ENCODE measurements at places on chromosomes 3 and 15.
A peak's percentile ranks its signal among the peaks of the same experiment; 100 is the strongest.

- DNase-seq, result no peak
Observed at GRCh38 chr3:49255718-49256511, 21.1 kb downstream of the C3orf62 start.

DNA sequence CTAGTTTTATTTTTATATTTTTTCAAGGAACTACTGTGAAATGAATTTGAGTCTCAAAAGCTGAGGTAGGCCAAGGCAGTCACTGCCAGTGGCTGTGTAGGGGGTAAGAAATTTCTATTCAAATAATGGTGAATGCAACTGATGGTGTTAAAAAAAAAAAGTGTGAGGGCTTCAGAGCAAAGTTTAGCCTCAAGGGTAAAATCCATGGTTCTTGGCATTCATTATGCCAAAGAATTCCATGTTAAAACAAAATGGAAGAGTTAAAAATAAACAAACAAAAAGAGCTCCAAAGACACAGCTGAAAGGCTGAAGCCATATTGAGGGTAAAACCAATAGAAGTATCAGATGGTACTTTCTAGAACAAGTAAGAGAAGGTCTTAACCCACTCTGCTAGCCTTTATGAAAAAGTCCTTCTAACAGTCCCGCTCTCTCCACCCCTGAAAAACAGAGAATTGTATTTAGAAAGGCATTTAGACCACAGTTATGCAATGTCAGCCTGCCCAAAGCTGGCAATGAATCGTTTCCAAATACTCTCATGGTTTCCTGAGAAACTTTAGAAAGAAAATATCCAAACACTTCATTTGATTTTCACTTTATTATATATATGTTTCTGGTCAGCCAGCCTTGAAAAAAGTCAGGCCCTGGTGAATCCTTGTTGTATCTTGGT, 158.4 kb upstream of the GMNC start:
- no peak for DNase-seq

DNA sequence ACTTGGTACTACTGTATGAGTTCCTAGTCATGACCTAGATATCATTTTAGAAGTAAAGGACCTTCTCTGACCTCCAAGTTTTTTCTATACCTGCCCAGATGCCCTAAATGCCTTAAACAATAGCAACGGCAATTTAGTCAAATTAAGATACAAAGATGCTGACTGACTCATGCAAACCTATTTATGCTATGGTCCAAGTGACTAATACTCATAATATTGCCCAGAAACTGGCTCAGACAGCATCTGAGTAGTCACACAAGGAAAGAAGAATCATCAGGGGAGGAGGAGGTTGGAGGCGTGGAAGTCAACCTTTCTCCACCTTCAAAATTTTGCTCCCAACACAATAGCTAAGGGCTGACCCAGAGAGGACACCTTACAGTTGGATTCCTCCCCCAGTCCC, 6.8 kb downstream of the FYCO1 start:
- no peak for DNase-seq

GRCh38 chr15:44788748-44789147, 52.4 kb downstream of the TRIM69 start:
- DNase-seq, result no peak

GRCh38 chr15:66359740-66360139, 3.3 kb upstream of the TIPIN start:
- no peak for DNase-seq

GRCh38 chr3:197216914-197217313, 81.5 kb downstream of the DLG1 start:
- no peak for DNase-seq

DNA sequence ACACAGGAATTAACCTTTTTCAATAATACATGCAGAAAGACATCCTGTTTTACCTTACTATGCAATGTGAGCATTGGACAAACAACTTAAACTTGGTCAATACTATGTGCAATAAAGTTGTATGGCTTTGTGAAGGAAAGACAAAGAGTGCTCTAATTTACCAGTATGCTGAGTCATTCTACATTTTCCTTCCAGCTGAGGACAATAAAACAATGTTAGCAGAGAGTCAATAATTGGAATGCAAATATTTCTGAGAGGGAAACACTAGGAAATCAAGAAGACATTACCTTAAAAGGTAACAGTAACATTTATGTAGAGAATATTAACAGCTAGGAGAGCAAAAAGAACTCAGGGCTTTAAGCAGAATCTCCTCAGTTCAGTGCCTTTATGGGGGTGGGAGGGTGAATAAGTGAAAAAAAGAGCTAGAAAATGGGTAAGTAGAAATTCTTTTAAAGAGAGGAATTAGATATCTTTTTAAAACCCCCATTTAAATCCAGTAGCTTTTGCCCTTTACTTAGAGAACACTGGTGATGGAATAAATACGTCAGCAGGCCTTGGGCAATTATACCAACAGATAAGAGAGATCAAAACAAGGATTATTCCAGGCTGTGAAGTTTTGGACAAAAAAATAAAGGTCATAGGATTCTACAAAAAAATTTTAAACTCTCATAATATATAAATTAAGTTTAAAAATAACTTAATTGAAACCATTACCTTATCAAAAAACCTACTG, 11.6 kb upstream of the HGD start:
- DNase-seq, result no peak

GRCh38 chr3:161793194-161793930, 296.8 kb downstream of the OTOL1 start:
- no peak for DNase-seq

GRCh38 chr15:72464251-72464650, 9.9 kb upstream of the ARIH1 start:
- no peak for DNase-seq

- peak; percentile 41 for DNase-seq
Observed at GRCh38 chr3:125051715-125052581, 3.8 kb downstream of the HEG1 start.

- no peak for DNase-seq
Observed at GRCh38 chr3:58018892-58019742, 10.9 kb downstream of the FLNB start.

GRCh38 chr3:144105542-144105941, 133.9 kb downstream of the DIPK2A start:
- DNase-seq, result no peak

GRCh38 chr3:139264375-139264774, 79.4 kb upstream of the MRPS22 start:
- no peak for DNase-seq

GRCh38 chr3:157695586-157695985, 192.4 kb upstream of the VEPH1 start:
- DNase-seq, result no peak

DNA sequence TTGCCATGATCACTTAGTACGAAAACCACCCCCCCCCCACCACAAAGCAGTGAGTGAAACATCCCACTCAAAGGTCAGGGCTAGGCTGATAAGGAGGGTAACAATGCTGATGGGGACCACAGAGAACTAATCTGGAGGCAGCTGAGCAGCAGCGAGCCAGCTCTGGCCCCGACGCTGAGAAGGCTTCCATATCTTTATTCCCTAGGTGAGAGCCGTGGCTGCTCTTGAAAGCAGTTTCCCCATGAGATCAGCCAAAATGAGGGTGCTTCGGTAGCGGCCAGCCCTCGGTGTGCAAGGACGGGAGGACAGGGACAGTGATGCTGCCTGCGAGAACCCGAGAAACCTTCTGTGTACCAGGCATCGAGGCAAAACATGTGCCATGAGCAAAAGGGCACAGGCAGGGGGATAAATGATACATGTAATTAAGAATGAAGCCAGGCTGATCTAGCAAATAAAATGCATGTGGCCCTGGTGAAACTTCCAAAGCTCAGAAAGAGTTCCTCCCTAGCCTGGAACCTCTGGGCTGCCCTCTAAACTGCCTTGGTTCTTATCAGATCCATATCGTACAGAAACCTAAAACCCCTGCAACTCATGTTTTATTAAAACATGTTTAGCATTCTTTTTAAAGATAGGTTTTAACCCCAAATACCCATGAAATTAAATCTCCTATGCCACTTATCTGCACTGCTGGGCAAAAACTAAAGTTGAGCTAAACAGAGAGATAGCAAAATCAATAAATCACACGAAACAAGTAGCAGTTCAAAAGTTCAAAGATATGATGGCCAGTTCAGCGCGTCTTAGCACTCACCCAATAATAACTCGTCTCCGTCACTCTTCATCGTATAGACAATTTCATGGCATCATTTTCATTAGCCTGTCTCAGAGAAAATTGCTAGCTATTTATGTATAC, 337.3 kb downstream of the FOXP1 start:
- no peak for DNase-seq

GRCh38 chr3:7249493-7250076, 388.7 kb downstream of the GRM7 start:
- no peak for DNase-seq

- DNase-seq, result no peak
Observed at GRCh38 chr3:180694321-180694720, 15.0 kb upstream of the CCDC39 start.

DNA sequence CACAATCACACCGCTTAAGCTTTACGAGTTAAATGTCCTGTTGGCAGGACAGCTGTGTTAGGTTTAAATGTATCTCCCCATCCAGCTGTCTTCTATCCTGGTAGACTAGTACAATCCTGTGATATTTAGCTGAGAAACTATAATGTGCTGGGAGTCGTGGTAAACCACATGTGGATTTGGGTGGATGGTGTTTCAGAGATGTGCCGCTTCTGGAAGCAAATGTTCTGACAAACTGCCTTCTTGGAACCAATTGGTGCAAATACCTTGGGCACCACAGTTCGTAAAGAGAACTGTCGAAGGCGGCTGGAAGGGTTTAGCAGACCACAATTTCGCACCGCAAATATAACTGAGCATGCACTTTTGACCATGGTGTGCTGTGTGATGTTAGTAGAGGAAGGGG, 15.0 kb downstream of the SCG5 start:
- DNase-seq, result no peak

GRCh38 chr3:34703053-34703452, 904.6 kb downstream of the PDCD6IP start:
- no peak for DNase-seq

DNA sequence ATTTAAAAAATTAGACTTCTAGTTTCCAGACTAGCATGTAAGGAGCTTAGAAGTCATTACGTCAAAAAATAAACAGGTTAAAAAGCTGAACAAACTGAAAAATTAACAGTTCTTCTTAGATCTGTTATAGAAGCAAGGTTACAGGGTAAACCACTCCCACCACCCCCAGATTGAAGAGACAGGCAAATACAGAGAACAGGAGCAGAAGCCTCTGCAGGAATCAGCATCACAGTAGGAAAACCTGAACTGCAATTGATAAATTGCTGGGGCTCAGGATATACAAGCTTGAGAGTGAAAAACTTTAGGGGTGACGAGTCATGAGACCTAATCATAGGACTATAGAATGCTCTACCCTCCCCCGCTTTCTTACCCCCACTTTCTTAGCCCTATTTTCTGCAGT, 222.3 kb downstream of the UBE2E2 start:
- DNase-seq, result no peak

GRCh38 chr3:139292711-139293664, 50.8 kb upstream of the MRPS22 start:
- no peak for DNase-seq

DNA sequence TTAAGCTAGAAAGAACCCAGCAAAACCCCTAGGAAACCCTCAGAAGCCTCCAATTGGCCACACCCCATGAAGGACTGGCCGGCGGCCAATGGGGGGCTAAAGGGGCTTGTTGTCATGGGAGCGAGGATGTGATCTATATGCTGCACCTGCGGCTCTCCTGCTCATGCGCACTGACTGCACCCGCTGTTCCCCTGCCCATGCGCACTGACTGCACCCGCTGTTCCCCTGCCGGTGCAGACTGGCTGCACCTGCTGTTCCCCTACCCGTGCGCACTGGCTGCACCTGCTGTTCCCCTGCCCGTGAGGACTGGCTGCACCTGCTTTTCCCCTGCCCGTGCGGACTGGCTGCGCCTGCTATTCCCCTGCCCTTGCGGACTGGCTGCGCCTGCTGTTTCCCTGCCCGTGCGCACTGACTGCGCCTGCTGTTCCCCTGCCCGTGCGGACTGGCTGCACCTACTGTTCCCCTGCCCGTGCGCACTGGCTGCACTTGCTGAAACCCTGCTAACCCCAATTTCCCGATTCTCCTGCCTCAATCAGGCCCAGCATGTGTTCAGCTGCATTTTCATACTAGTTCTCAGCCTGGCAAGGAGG, 16.8 kb upstream of the MCCC1 start:
- peak; percentile 97 for DNase-seq

DNA sequence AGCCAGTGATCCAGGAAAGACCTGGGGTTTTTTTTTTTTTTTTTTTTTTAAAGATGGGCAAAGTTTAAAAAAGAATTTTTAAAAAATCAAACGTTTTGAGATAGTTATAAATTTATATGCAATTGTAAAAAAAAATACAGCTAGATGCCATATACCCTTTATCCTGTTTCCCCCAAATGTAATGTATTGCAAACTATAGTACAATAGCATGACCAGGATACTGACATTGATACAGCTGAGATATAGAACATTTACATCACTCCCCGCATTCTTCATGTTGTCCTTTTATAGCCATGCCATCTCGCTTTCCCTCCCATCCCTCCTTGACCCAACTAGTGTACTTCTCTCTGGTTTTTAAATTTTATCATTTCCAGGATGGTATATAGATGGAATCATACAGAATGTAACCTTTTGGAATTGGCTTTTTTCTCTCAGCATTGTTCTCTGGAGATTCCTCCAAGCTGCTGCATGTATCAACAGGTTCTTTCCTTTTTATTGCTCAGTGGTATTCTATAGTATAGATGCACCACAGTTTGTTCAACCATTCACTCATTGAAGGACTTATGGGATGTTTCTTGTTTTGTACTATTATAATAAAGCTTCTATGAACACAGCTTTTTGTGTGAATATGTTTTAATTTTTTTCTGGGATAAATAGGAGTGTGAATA, 104.9 kb downstream of the CGNL1 start:
- no peak for DNase-seq

DNA sequence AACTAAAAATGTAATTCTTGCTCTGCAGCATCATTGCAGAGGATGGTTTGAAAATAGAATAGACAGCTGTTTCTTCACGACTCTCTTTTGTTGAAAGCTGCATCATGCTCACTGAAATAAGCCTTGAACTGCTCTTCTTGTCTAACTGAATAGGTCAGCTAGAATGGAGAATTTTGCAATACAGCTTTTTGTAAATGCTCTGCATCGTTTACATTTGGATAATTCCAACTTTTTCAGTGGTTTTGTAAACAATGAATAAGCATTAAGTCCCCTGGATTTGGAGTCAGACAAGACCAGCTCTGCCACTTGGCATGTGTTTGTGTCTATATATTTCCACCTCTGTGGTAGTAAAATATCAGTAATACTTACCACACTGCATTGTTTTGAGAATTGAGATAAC, 95.2 kb downstream of the PLSCR2 start:
- DNase-seq, result no peak

GRCh38 chr15:27249046-27249759, 278.2 kb downstream of the GABRG3 start:
- no peak for DNase-seq

- DNase-seq, result no peak
Observed at GRCh38 chr3:66795365-66795764, 202.7 kb upstream of the KBTBD8 start.

Data from DMS79 (cell line).